Fibroblast of skin of right biceps (primary cell): ENCODE measurements at places on chromosomes 13 and 19.

DNA sequence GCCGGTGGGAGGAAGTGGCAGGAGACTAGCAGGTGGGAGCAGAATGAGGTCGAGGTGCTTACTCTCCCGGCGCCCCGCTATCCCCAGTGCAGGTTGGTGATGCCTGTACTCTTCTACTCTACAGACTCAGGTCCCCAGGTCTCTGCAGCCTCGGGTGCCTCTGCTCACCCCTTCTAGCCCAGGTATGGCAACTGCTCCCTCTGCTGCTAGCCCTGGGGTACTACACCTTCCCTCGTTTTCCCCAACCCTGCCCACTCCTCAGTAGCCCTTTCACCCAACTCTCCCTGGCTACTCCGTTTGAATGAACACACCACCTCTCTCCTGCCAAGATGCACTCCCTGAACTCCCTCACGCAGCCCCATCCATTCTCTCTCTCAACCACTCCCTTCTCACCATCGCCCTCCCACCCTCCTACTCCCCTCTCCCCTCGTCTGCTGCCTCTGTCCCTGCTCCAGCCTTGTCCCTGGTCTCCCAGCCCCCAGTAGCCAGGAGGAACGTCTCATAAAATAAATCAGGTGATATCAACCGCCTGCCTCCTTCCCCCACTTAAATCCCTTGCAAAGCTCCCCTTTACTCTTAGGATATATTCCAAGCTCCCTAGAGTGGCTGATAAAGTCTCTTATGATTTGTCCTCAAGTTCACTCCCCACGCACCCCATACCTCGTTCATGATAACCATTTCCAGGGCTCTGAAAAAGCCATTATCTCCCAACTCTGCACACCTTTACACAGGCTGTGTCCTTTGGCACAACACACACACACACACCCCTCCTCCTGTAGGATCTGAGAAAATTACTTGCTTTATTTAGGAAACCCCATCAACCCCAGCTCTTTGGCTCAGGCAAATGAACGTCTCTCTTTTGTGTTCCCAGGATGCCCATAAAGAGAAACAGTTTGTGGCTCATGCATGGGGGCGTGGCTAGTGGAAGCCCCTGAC, 8.2 kb upstream of the MEIS3 start:
- peak; percentile 63 for DNase-seq

- no peak for DNase-seq
These were observed 128.3 kb upstream of the FRY start for GRCh38 chr13:31903111-31903815.

DNA sequence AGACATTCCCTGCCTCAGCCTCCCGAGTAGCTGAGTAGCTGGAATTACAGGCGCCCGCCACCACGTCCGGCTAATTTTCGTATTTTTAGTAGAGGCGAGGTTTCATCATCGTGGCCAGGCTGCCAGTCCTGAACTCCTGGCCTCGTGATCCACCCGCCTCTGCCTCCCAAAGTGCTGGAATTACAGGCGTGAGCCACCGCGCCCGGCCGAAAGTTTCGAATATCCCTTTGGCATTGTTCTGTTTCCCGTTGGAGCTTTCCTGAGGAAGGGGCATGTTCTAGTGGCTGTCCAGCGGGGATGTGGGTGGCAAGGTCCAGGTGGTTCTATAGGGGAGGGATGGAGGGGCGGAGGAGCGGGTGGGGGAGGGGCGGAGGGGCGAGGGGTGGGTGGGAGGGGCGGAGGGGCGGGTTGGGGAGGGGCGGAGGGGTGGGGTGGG, 2.1 kb upstream of the BSG start:
- DNase-seq = no peak

- no peak for DNase-seq
These were observed 1.2 kb upstream of the DPY19L3 start for GRCh38 chr19:32404213-32404932.

GRCh38 chr13:26822146-26822545, 61.6 kb upstream of the GPR12 start:
- no peak for DNase-seq

DNA sequence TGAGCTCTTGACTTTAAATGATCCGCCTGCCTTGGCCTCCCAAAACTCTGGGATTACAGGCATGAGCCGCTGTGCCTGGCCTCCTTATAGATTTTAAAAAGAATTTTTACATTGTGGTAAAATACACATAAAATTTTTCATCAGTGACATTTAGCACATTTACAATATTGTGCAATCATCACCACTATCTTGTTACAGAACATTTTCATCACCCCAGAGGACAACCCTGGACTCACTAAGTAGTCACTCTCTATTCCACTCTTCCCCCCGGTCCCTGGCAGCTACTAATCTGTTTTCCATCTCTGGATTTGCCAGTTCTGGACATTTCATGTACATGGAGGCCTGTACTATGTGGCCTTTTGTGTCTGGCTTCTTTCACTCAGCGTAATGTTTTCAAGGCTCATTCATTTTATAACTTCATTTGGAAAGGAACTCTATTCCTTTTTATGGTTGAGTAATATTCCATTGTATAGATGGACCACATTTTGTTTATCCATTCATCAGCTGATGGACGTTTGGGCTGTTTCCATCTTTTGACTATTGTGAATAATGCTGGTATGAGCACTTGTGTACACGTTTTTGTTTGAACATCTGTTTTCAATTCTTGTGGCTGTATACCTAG, 19.9 kb downstream of the MEGF8 start:
- peak; percentile 32 for DNase-seq

DNA sequence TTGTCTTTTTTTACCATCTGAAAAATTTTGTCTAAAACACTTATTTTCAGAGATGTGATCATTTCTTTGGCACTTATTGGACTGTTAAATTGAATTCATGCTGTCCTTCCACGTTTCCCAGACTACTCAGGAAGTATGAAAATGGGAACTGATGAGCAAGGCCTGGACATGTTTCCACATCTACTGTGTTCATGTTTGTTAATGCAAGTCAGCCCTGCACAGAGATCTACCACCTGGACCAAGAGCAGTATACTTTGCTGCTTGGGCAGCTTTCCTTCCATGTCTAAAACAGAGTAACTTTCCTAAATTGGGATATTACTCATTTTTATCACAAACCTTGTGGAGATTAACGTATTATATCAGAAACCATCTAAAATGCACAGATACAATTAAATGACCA, 687.4 kb downstream of the DIAPH3 start:
- DNase-seq = no peak

GRCh38 chr13:81872581-81872980, 1531.7 kb upstream of the SPRY2 start:
- DNase-seq = no peak

DNA sequence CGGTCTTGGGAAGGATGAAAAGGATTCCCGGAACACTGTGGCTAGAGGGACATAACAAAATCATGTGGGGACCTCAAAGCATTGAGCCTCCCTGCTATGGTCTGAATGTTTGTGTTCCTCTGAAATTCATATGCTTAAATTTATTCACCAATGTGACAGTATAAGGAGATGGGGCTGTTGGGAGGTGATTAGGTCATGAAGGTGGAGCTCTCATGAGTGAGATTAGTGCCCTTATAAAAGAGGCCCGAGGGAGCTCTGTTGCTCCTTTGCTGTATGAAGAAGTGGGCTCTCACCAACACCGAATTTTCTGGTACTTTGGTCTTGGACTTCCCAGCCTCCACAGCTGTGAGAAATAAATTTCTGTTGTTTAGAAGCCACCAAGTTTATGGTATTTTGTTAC, 26.1 kb upstream of the DGKH start:
- DNase-seq = no peak

- DNase-seq = no peak
These were observed 8.4 kb downstream of the EGLN2 start for GRCh38 chr19:40807147-40808020.

- DNase-seq = peak; percentile 81
These were observed 1319.2 kb upstream of the SLC10A2 start for GRCh38 chr13:104385404-104385803.

- no peak for DNase-seq
These were observed 12.3 kb downstream of the KCNN4 start for GRCh38 chr19:43768273-43769050.

DNA sequence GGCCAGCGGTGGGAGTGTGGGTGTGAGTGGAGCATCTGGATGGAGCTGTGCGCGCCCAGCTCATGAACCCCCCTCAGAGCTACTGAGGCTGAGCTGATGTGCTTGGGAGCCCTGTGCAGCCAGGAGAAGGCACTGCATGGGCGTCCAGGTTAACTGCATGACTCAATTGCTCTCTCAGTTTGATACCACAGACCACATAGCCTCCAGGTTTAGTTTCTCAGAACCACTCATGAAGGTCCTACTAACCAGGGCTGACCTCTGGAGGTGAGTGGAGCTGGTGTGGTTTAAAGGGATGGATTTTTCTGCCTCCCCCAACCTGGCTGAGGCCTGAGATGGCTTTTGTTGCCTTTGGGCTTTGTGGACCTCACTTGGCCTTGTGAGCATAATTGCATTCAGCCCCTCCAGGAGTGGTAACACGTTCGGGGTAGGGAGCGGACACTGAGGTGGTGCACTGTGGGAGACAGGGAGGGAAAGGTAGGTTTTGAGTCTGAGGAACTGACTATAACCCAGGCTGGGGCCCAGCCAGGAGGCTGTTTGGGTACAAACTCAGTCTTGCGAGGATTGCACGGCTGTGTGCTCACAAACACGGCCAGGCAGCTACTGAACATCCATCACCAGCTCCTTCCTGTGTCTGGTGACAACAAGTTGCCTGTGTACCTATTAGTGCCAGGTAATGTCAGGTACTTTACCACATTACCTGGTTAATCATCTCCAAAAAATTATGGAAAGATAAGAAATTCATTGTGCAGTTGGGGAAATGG, 97.5 kb downstream of the RGCC start:
- no peak for DNase-seq

GRCh38 chr19:41918653-41919244, 9.5 kb downstream of the ERFL start:
- no peak for DNase-seq

DNA sequence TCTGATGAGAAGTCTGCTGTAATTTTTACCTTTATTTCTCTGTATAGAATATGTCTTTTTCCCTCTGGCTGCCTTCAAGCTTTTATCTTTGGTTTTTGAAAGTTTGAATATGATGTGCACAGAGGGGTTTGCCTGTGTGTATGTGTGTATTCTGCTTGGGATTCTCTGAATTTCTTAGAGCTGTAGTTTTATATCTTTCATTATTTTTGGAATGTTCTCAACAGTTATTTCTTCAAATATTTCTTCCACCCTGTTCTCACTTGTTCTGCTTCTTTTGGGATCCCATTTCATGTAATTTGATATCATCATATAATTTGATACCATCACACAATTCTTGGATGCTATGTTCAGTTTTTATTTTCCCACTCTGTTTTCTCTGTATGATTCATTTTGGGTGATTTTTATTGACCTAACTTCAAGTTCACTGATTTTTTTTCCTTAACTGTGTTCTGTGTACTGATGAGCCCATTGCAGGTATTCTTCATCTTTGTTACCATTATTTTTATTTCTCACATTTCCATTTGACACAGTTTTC, 7.5 kb downstream of the COG3 start:
- no peak for DNase-seq

DNA sequence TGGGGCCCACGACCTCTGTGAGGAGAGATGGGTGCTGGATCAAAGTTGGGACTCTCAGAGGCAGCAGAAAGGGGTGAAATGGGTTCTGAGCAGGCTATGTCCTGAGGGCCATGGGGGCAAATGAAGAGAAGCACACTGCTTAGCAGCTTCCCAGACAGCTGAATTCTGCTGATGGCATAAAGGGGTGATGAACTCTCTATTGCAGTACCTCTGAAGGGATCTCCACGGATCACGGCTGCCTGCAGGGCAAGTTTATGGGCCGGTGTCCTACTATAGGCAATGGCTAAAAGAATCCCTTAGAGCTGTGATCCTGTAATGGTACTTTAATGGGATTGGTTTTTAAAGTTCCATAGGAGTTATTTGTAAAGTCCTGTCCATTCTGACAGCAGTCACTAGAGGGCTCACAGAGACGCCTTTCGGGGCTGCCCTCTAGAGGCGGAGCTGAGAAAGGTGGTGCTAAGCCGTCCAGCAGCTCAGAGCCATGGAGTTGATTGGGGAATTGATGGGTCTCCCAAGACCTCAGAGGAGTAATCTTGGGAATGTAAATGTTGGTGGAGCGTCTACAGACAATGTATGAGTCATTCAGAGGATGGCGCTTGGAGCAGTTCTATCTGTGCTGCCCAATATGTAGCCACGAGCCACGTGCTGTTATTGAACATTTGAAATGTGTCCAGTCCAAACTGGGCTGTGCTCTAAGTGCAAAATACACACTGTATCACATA, 287.3 kb downstream of the COG6 start:
- peak; percentile 76 for DNase-seq

GRCh38 chr13:113964251-113964995, 9.5 kb downstream of the C13orf46 start:
- no peak for DNase-seq

- DNase-seq = peak; percentile 64
These were observed 295.9 kb downstream of the GPC6 start for GRCh38 chr13:93522501-93522900.

GRCh38 chr13:96646515-96647211, 347.6 kb downstream of the OXGR1 start:
- no peak for DNase-seq

GRCh38 chr19:34300380-34300779, 46.0 kb downstream of the GARRE1 start:
- no peak for DNase-seq

DNA sequence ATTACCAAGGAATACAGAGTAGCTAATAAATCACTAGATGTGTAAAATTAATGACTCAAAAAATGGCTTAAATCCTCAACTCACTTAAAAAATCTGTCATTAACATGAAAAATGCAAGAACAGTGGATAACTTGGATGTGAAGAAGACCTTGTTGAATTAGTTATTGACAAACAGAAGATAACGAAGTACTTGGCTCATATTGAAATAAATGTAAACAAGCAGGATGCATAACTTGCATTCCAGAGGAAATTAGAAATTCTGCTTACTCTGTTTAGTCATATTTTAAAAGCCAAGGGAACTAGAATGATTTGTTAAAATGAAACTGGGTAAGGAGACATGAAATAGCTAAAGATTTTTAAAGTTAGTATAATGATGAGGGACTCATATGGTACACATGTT, 1812.2 kb downstream of the PCDH9 start:
- peak; percentile 15 for DNase-seq

- DNase-seq = no peak
These were observed 59.7 kb upstream of the MTIF3 start for GRCh38 chr13:27510082-27510481.

GRCh38 chr13:109206616-109207015, 577.2 kb downstream of the MYO16 start:
- DNase-seq = no peak

- DNase-seq = no peak
These were observed 22.5 kb downstream of the LDLR start for GRCh38 chr19:11111771-11112144.

DNA sequence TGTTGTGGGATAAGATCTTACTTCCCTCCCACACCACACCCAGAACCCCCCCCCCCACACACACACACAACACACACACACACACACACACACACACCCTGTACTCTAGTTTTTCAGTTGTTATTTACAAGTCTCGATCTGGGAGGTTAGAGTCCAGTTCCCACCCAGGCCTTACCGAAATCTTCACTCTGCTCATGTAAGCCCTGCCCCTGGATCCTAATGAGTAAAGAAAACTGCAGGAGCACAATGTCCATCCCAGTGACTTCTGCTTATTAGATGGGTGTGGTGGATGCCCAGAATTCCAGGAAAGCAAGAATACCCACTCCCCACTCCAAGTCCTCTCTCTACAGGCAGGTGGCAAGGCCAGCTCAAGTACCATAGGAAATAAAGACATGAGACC, 23.0 kb downstream of the STARD13 start:
- DNase-seq = no peak
